ENCODE measurements at places on chromosomes 4 and X. TPM values are rescaled to one million over a fixed set of nuclear protein-coding genes. Genes with fewer than 3 reads are reported as not detected.

DNA sequence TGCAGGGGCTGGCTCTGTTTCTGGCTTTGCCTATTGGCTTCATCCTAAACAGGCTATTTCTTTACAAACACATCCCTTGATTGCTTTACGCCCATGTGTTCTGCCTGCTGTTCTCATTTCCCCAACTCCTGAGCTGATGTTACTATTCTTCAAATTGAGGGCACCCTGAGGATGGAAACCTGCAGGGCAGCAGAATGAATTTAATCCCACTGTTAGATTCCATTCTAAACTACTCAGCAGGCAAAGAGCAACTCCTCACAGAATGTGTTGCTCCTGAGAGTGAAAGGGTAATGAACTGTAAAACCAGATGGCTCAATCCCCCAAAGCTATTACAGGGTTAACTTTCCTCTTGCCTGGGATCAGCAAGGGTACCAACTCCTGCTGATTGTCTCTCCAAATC, 75.7 kb downstream of the ANKRD50 start:
- no peaks in the 10 kb centered on the region for H3K27me3 ChIP-seq
- DNase-seq = no peak
- no peaks in the 10 kb centered on the region for H3K36me3 ChIP-seq
- H3K4me1 ChIP-seq = no peaks in the 10 kb centered on the region

GRCh38 chr4:59612235-59612634, 1587.9 kb upstream of the ADGRL3 start:
- peaks cover 3% of the 10 kb centered on the region for H3K4me1 ChIP-seq
- no peak for DNase-seq
- H3K27me3 ChIP-seq = no peaks in the 10 kb centered on the region
- H3K4me3 ChIP-seq = no peak overlapping the region
- no peak overlapping the region for H3K27ac ChIP-seq
- no peaks in the 10 kb centered on the region for H3K36me3 ChIP-seq

DNA sequence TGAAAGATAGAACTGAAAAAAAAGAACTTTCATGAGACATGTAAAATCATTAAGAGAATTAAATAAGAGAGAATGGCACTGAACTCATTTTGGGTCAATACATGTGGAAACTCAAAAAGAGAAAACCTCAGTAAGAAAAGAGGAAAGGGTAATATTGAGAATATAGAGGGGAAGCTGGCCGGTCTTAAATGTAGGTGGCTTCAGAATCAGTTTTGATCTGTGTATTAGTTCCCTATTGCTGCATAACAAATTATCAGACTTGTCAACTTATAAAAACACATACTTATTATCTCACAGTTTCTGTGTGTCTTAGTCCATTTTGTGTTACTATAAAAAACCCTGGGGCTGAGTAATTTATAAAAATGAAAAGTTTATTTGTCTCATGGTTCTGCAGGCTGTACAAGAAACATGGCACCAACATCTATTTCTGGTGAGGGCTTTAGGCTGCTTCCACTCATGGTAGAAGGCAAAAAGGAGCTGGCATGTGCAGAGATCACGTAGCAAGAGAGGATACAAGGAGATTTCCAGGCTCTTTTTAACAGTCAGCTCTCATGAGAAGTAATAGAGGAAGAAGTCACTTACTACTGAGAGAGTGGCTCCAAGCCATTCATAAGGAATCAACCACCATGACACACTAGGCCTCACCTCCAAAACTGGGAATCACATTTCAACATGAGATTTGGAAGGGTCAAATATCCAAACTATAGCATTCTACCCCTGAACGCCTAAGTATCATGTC, 29.6 kb downstream of the SATL1 start:
- H3K27me3 ChIP-seq = no peaks in the 10 kb centered on the region
- no peak for DNase-seq
- H3K27ac ChIP-seq = no peak overlapping the region
- no peaks in the 10 kb centered on the region for H3K36me3 ChIP-seq
- no peak overlapping the region for H3K4me3 ChIP-seq

- peak within 1 kb of the TSS; percentile 3 for H3K27ac ChIP-seq
- peak within 1 kb of the TSS; percentile 58 for H3K4me3 ChIP-seq
- DNase-seq = no peak
- H3K27me3 ChIP-seq = no peaks in the 10 kb centered on the region
- no peaks in the 10 kb centered on the region for H3K4me1 ChIP-seq
- H3K36me3 ChIP-seq = no peaks in the 10 kb centered on the region
These were observed at the start of gene FAM133A for GRCh38 chrX:93673869-93674271. Gene FAM133A (plus strand): TSS chrX:93674206. CDS start chrX:93709420, 35,214 bp downstream.

DNA sequence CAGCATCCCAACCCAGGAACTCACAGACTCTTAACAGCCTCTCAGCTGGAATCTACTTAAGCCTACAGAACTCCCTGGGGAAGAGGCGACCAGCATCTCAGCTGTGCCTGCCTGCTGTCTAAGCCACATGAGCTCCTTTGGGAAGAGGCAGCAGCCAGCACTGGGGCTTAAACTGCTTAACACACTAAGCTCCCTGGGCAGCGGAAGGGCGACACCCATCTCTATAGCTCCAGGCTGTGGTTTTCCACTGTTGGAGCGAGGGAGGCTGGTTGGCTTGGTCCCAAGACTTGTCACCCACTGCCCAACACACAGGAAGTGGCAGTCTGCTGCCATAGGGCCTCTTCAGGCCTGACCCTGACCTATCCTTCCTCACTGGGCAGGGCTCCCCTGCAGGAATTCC, 1544.1 kb upstream of the ADGRL3 start:
- DNase-seq = peak; percentile 38
- H3K27me3 ChIP-seq = no peaks in the 10 kb centered on the region
- H3K4me1 ChIP-seq = no peaks in the 10 kb centered on the region
- H3K4me3 ChIP-seq = no peak overlapping the region

- no peaks in the 10 kb centered on the region for H3K27me3 ChIP-seq
- no peaks in the 10 kb centered on the region for H3K4me1 ChIP-seq
- DNase-seq = no peak
- H3K36me3 ChIP-seq = no peaks in the 10 kb centered on the region
- no peak overlapping the region for H3K4me3 ChIP-seq
- no peak overlapping the region for H3K27ac ChIP-seq
These were observed 16.1 kb upstream of the ACSL4 start for GRCh38 chrX:109749207-109749606.

DNA sequence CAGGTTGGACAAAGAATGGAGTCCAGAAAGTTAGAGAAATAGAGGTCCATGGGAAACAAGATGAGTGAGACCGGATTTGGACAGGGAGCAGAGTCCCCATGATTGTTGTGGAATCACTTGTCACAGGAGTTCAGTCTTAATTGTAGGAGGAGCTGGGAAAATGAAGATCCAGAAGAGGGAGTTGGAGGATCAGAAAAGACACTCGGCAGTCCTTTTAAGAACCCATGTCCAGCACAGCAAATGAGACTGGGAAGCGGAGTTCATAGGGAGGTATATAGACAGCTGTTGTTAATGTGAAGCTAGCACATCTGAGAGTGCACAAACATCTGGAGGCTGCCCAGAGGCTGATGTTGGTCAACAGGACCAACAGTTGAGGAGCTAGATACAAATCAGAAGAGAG, 111.4 kb upstream of the RXFP1 start:
- no peak overlapping the region for H3K27ac ChIP-seq
- H3K4me1 ChIP-seq = no peaks in the 10 kb centered on the region
- no peaks in the 10 kb centered on the region for H3K27me3 ChIP-seq
- no peak for DNase-seq
- H3K36me3 ChIP-seq = no peaks in the 10 kb centered on the region

GRCh38 chr4:128517739-128518510, 230.3 kb upstream of the PGRMC2 start:
- peak overlapping the region; percentile 87 for H3K27ac ChIP-seq
- H3K36me3 ChIP-seq = no peaks in the 10 kb centered on the region
- no peak overlapping the region for H3K4me3 ChIP-seq
- H3K27me3 ChIP-seq = no peaks in the 10 kb centered on the region

Gene PABPC4L
- total RNA-seq = 3.9 TPM
